ENCODE measurements at places on chromosomes 4 and X.

DNA sequence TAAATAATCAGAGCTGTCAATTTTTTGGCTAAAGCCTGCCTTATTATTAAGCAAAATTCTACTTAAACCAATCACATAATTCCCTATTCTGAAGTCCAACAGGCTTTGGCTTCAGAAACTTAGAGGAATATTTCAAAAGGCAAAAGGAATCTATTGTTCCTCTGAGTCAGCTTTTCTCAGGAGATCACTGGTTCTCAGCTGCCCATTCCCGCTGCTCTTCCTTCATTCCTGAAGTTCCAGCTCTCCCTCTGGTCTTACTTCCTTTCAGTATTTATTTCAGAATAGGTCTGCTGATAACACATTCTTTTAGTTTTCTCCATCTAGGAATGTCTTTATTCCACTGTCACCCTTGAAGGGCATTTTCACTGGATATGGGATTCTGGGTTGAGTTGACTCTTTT lies 133.7 kb downstream of the SOWAHB start:
- no peak overlapping the region for H3K27ac ChIP-seq
- H3K4me1 ChIP-seq: no peaks in the 10 kb centered on the region
- no peak for DNase-seq
- H3K27me3 ChIP-seq: no peaks in the 10 kb centered on the region
- no peak overlapping the region for H3K4me3 ChIP-seq
- no peaks in the 10 kb centered on the region for H3K36me3 ChIP-seq

DNA sequence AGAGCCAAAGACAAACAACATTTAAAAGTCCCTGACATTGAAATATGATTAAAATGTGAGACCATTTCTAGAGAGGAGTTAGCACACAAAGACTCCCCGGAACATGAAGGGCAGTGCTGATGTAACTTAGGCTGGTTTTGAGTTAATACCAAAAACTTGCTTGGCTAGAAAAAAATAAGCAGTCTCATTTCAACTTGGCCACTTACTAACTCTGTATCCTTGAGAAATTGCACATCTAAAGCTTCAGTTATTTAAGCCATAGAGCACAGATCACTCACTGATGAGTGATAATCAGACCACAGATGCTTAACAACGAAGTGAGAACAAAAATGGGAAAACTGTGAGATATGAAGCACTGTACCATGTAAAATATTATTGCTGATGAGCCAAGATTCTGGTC lies 65.9 kb upstream of the MAOA start:
- H3K36me3 ChIP-seq: no peaks in the 10 kb centered on the region
- no peak for DNase-seq

- H3K36me3 ChIP-seq: no peaks in the 10 kb centered on the region
- H3K4me1 ChIP-seq: no peaks in the 10 kb centered on the region
- H3K4me3 ChIP-seq: no peak overlapping the region
- no peak for DNase-seq
Measured at GRCh38 chrX:132665676-132666075, 176.8 kb upstream of the MBNL3 start.

DNA sequence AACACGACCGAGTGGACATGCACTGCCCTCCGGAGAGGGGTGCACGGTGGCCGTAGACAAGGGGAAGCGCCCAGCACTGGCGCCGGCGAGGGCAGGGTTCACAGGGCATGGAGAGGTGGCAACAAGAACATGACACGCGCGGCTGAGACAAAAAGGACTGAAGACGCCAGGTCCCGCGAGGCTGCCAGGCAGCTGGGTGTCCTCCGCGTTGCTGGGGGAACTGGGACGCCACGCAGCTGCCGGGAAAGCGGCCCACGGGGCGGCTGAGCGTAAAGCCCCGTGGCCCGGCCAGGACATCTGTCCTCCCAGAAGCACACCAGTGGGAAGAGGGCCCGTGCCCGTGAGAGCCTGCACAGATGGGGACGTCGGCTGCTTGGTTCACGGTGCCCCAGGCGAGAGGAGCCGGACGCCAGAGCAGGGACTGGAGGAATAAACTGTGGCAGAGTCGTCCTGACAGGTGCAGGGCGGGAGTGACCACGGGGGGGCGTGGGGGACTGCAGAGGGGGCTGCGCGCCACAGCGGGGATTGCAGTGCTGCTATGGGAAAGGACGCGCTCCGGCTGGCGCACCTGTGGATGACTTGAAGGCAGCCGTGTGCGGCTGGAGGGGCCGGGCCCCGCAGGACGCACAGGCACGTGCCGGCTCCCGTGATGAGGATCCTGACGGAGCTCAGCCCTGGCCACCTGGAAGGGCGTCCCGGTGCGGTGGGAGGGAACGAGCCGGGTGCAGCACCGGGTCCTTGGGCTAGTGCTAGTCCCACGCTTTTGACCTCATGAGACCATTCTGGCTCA lies 32.1 kb upstream of the GTPBP6 start:
- no peak overlapping the region for H3K4me3 ChIP-seq
- H3K27me3 ChIP-seq: no peaks in the 10 kb centered on the region

GRCh38 chr4:3107691-3108121 lies 33.2 kb downstream of the HTT start:
- no peaks in the 10 kb centered on the region for H3K4me1 ChIP-seq
- peak overlapping the region; percentile 81 for H3K27ac ChIP-seq
- no peak for DNase-seq
- H3K36me3 ChIP-seq: no peaks in the 10 kb centered on the region
- no peak overlapping the region for H3K4me3 ChIP-seq

All from breast epithelium (tissue), 4 donors.